ENCODE measurements at places on chromosomes 5 and 9.

- no peak overlapping the region for H3K27ac ChIP-seq
- no peaks in the 10 kb centered on the region for H3K36me3 ChIP-seq
- no peak overlapping the region for H3K4me3 ChIP-seq
- peaks cover 1% of the 10 kb centered on the region for H3K27me3 ChIP-seq
- DNase-seq, result no peak
- no peaks in the 10 kb centered on the region for H3K4me1 ChIP-seq
Measured at GRCh38 chr9:83960991-83961390, 19.0 kb downstream of the HNRNPK start.

- no peak for DNase-seq
- no peaks in the 10 kb centered on the region for H3K36me3 ChIP-seq
- peaks cover 9% of the 10 kb centered on the region for H3K27me3 ChIP-seq
- peaks cover 7% of the 10 kb centered on the region for H3K4me1 ChIP-seq
- H3K4me3 ChIP-seq, result peak overlapping the region; percentile 75
Measured at GRCh38 chr5:79111960-79112702, 522 bp downstream of the BHMT start.

DNA sequence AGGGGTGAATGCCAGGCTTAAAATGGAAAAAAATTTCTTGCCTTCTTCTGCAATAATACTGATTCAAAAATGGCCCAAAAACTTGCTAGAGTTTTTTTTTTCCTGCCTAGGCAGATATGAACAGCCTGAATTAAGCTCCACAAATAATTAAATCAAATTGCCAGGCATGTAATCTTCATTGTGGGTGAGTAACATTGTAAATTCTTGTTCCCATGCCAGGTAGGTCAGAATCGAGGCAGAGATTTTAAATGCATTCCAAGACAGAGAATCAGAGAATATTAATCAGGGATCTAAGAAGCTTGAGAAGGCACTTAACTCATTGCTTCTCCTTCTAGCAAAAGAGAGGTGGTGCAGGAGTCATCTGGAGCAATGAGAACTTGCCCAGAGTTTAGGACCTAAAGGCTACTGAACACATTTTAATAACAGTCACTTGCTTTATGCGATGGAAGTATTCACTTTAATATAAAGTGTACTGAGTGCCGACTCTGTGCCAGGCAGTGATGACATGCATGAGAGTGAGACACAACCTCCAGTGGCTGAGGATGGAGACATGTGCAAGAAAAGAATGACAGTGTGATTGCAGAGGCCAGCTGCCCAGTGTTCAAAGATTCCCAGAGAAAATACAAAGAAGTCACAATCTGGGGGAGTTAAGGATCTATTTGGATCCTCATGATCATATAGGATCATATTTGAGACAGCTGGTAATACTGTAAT is 102.3 kb downstream of the APBA1 start:
- no peak overlapping the region for H3K4me3 ChIP-seq
- H3K27me3 ChIP-seq, result no peaks in the 10 kb centered on the region
- no peaks in the 10 kb centered on the region for H3K36me3 ChIP-seq

DNA sequence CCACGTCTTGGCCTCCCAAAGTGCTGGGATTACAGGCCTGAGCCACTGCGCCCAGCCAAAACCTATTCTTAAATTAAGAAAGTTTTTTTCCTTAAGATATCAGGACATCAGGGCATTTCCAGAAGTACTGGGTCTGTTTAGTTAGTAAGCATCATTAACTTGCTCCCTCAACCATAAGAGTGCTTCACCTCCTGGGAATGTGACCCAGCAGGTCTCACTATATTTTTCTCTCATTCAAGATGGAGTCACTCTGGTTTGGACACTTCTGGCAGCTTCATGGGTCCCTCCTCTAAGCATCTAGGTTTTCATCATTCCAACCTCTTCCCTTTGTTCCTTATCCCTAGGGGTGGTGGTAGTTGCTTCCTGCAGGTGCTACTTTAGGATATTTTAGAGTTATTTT is 10.3 kb upstream of the BRD3OS start:
- no peaks in the 10 kb centered on the region for H3K36me3 ChIP-seq
- no peaks in the 10 kb centered on the region for H3K27me3 ChIP-seq
- DNase-seq, result no peak
- H3K27ac ChIP-seq, result no peak overlapping the region
- H3K4me3 ChIP-seq, result no peak overlapping the region

- no peaks in the 10 kb centered on the region for H3K27me3 ChIP-seq
- no peaks in the 10 kb centered on the region for H3K4me1 ChIP-seq
- no peak overlapping the region for H3K4me3 ChIP-seq
- no peaks in the 10 kb centered on the region for H3K36me3 ChIP-seq
Measured at GRCh38 chr9:93828331-93829097, 126.6 kb downstream of the BARX1 start.

DNA sequence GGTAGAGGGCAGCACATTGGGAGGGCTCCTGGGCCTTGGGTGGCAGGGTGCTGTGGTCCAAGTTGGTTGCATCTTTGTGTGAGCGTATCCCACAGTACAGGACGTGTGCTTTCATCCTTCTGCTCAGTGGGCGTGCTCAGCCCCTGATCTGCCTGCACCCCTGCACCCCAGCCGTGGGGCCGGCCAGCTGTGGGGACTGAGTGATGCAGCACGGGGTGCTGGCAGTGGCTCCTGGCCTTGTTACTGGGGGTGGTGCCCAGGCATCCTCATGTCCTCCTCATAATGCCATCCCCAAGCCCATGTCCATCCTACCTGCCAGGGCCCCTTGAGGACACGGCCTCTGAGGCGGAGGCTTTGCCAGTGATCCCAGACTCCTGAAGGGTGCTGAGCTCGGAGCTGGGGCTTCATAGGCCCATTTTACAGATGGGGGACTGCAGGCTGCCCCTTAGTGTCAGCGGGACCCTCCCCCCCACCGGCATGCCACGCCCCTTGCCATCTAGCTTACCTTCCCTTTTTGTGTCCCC is 100.7 kb downstream of the PHF2 start:
- no peak for DNase-seq
- H3K27ac ChIP-seq, result no peak overlapping the region
- H3K4me1 ChIP-seq, result no peaks in the 10 kb centered on the region
- H3K36me3 ChIP-seq, result peaks cover 19% of the 10 kb centered on the region

GRCh38 chr5:74179701-74180100 is 460.8 kb downstream of the ENC1 start:
- no peak overlapping the region for H3K4me3 ChIP-seq
- H3K27me3 ChIP-seq, result no peaks in the 10 kb centered on the region
- H3K27ac ChIP-seq, result no peak overlapping the region
- H3K36me3 ChIP-seq, result no peaks in the 10 kb centered on the region
- H3K4me1 ChIP-seq, result peaks cover 7% of the 10 kb centered on the region
- no peak for DNase-seq

DNA sequence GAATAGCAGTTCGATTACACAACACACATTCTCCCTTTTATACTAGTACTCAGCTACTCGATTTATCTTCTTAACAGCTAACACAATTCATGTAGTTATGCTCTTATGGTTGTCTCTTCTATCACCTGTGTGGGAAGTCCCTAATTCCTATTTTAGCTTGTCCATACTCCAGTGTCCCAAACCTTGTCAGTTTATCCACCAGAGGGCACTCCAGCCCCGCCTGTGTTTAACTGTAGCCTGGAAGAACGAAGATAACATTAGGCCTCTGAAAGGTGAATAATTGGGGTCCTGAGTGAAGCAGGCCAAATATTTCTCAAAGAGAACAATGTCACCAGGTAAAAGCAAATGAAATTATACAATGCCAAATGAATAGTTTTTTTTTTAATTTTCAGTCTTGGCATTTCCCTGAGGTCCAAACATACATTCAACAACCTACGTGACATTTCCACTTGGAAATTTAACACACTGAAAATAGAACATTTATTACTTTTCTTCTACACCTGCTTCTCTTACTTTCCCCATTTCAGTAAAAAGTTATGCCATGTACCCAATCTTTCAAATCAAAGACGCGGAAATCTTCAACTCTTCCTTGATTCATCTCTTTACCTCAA is 560.7 kb downstream of the HTR1A start:
- H3K36me3 ChIP-seq, result no peaks in the 10 kb centered on the region
- H3K27me3 ChIP-seq, result no peaks in the 10 kb centered on the region
- H3K4me1 ChIP-seq, result no peaks in the 10 kb centered on the region
- H3K27ac ChIP-seq, result no peak overlapping the region
- peak; percentile 68 for DNase-seq

GRCh38 chr9:99365233-99365980 is 143.3 kb downstream of the SEC61B start:
- no peaks in the 10 kb centered on the region for H3K27me3 ChIP-seq
- no peak overlapping the region for H3K4me3 ChIP-seq
- H3K4me1 ChIP-seq, result peaks cover 6% of the 10 kb centered on the region
- no peaks in the 10 kb centered on the region for H3K36me3 ChIP-seq

- H3K4me1 ChIP-seq, result peaks cover 9% of the 10 kb centered on the region
- no peak for DNase-seq
- H3K36me3 ChIP-seq, result no peaks in the 10 kb centered on the region
- H3K4me3 ChIP-seq, result no peak overlapping the region
- peaks cover 18% of the 10 kb centered on the region for H3K27me3 ChIP-seq
- H3K27ac ChIP-seq, result no peak overlapping the region
Measured at GRCh38 chr5:135221187-135221473, 177.9 kb downstream of the MACROH2A1 start.

DNA sequence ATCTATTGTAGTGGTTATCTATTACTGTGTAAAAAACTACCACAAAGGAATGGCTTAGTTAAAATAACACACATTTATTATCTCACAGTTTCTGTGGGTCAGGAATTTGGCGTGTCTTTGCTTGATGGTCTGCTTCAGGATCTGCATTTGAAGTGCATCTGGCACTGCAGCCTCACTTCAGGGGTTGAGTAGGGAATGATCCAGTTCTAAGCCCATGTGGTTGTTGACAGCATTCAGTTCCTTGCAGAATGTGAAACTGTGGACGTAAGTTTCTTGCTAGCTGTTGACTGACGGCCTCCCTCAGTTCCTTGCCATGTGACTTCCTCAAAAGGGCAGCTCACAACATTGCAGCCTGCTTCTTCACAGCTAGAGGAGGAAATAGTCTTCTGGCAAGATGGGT is 2.1 kb upstream of the OGN start:
- no peaks in the 10 kb centered on the region for H3K36me3 ChIP-seq
- H3K4me3 ChIP-seq, result no peak overlapping the region
- H3K27ac ChIP-seq, result no peak overlapping the region
- no peaks in the 10 kb centered on the region for H3K27me3 ChIP-seq
- no peak for DNase-seq

DNA sequence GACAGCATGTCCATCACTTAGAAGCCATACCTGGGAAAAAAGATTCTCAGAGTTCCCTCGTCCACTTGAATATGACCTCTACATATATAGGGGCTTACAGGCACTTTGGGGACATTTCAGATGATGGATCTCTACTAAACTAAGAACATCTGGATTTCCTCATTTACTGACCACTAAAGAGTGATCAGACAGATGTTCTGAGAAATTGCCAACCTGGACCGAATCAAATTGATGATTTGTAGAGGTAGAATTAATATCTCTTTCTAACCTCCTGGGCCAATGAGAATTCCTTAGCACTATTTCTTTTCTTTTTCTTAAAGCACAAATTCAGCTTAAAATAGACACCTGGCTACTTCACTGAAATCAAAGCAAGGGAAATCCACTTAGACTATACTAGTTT is 422.7 kb downstream of the MTRR start:
- H3K4me3 ChIP-seq, result no peak overlapping the region
- no peak overlapping the region for H3K27ac ChIP-seq
- H3K4me1 ChIP-seq, result no peaks in the 10 kb centered on the region
- DNase-seq, result no peak
- no peaks in the 10 kb centered on the region for H3K36me3 ChIP-seq

DNA sequence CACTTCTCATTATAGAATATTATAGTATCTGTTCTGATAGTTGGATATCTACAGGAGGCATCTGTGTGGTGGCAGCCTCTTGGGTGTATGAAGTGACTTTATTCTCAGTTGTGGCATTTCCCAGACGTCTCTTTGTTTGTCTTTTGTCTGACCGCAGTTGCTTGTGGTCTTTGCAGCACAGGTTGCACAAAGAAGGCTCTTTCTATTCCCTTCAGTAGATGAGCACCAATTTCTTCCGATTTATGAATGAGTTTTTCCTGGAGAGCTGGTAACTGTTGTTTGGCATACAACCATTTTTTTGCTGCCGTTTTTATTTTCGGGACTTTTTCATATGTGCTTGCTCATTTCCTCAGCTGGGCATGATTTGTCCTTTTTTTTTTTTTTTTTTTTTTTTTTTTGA is 56.4 kb upstream of the MYO10 start:
- no peak for DNase-seq
- no peak overlapping the region for H3K27ac ChIP-seq
- no peaks in the 10 kb centered on the region for H3K27me3 ChIP-seq
- H3K4me1 ChIP-seq, result peaks cover 6% of the 10 kb centered on the region
- no peak overlapping the region for H3K4me3 ChIP-seq

GRCh38 chr9:100587375-100587774 is 9.5 kb downstream of the CAVIN4 start:
- H3K27me3 ChIP-seq, result no peaks in the 10 kb centered on the region
- H3K4me3 ChIP-seq, result no peak overlapping the region
- peaks cover 65% of the 10 kb centered on the region for H3K36me3 ChIP-seq
- no peaks in the 10 kb centered on the region for H3K4me1 ChIP-seq

DNA sequence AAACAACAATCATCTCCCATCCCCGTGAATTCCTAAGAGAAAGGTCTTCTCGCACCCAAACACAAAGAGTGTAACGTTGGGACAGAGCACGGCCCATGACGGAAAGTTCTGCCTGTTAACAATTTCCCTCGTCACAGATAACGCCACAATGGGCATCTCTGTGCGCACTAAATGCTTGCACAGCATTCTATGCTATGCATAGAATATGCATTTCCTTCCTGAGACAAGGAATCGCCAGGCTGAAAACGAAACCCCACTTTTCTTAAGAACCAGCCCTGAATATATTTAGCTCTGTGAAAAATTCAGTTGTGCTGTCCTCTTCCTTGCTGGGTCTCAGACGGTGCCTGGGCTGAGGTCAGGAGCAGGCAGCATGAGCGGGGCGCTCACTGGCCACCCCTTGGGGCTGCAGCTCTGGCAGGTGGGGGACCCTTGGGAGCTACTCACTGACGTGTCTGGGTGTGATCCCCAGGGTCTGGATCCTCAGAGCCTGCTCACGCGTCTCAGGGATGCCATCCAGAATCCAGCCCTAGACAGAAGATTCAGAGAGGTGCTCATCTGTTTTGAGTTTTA is 49.8 kb downstream of the AK8 start:
- H3K27ac ChIP-seq, result no peak overlapping the region
- no peak overlapping the region for H3K4me3 ChIP-seq
- DNase-seq, result no peak
- H3K36me3 ChIP-seq, result no peaks in the 10 kb centered on the region

GRCh38 chr5:39249564-39250274 is 30.4 kb upstream of the FYB1 start:
- no peaks in the 10 kb centered on the region for H3K27me3 ChIP-seq
- no peaks in the 10 kb centered on the region for H3K4me1 ChIP-seq
- H3K4me3 ChIP-seq, result no peak overlapping the region
- no peak overlapping the region for H3K27ac ChIP-seq
- no peaks in the 10 kb centered on the region for H3K36me3 ChIP-seq

GRCh38 chr9:16387382-16387781 is 483.1 kb downstream of the BNC2 start:
- H3K27ac ChIP-seq, result no peak overlapping the region
- H3K4me3 ChIP-seq, result no peak overlapping the region
- no peak for DNase-seq
- no peaks in the 10 kb centered on the region for H3K36me3 ChIP-seq
- peaks cover 5% of the 10 kb centered on the region for H3K4me1 ChIP-seq
- peaks cover 2% of the 10 kb centered on the region for H3K27me3 ChIP-seq

- peaks cover 60% of the 10 kb centered on the region for H3K27me3 ChIP-seq
- H3K27ac ChIP-seq, result no peak overlapping the region
- H3K36me3 ChIP-seq, result no peaks in the 10 kb centered on the region
- no peak overlapping the region for H3K4me3 ChIP-seq
- no peak for DNase-seq
Measured at GRCh38 chr5:123116058-123116457, 27.0 kb downstream of the PRDM6 start.

- H3K4me1 ChIP-seq, result no peaks in the 10 kb centered on the region
- no peaks in the 10 kb centered on the region for H3K27me3 ChIP-seq
- no peaks in the 10 kb centered on the region for H3K36me3 ChIP-seq
- H3K4me3 ChIP-seq, result no peak overlapping the region
- no peak for DNase-seq
Measured at GRCh38 chr5:10875201-10875768, 114.3 kb upstream of the DAP start.
